ENCODE measurements at places on chromosomes 1 and 21.

DNA sequence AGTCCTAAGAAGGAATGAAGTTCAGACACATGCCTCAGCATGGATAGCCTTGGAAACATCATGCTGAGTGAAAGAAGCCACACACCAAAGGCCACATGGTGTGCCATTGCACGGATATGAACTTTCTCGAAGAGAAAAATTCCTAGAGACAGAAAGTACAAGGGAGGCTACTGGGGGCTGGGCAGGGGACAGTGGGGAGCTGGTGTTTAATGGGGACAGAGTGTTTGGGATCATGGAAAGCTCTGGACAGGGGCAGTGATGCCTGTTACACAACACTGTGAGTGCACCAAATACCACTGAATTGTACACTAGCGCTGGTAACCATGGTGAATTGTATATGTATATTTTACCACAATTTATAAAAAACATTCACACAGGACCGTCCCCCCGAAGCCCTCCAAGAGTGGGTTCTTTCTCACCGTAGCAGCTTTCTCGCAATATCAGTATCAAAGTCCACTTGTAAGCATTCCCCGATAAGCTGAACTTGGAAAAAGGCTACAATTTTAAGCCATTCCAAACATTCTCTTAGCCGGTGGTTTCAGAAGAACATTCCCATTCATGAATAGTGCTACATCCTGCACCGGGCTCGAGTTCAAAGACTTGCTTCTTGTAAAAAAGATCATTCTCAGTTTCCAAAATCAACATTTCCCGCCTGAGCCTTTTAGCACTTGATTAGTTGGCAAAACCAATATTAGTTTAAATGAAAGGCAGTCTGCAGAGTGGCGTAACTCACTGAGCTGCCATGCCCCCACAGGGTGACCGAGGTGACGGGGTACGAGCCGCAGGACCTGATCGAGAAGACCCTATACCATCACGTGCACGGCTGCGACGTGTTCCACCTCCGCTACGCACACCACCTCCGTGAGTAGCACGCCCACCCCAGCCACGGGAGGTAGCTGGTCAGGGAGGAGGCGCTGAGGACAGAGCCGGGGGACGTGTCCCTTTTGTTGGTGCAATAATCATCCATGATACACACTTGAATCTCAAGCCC is 31.7 kb downstream of the SIM2 start:
- DNase-seq, result no peak

DNA sequence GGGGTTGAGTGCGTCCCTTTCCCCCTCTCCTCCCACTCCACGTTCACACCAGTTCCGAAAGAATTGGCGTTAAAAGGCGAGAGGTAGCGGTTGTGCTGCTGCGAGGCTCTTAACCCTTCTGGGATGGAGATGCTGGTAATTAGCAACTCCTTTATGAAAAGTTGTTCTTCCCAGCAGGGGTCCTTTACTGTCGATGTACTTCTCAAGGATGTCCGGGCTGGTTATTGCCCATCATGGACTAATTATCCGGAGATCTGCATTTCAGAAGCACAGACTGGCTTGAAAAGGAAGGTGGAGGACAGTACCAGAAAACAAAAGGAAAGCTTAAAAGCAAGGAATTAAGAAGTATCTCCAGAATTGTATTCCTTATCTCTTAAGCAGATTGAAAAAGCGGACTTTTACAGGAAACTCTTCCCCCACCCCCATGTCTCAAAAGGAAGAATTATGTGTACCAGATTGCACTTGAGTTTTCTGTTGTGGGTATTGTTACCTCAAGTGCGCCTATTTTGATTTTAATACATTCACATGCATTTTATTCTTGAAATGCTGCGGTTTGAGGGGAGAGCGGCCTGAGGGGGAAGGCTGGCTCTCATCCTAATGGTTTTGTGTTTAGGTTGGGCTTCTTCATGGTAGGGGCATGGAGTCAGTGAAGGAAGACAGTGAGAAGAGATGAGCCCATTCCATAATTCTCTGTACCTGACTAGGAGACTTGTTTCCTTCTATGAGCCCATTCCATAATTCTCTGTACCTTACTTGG is 1.5 kb downstream of the AK4 start:
- no peak for DNase-seq

DNA sequence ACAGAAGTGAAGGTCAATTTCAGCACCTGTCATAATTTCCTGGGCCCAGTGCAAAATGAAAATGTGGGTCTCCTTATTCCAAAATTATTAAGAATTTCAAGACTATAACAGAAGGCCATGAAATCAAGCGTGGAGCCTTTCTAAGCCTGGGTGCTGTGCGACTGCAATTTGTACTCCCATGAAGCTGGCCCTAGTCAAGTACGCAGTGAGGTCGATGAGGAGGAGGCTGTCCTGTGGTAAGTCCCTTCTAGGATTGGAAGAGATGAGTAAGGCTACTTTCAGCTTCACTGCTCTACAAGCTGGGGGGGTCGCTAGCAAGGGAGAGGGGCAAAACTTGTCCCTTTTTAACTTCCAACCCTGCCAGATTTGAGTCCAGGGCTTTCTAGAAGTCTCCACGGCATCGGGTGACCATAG is 410 bp upstream of the NUDC start:
- DNase-seq, result no peak

DNA sequence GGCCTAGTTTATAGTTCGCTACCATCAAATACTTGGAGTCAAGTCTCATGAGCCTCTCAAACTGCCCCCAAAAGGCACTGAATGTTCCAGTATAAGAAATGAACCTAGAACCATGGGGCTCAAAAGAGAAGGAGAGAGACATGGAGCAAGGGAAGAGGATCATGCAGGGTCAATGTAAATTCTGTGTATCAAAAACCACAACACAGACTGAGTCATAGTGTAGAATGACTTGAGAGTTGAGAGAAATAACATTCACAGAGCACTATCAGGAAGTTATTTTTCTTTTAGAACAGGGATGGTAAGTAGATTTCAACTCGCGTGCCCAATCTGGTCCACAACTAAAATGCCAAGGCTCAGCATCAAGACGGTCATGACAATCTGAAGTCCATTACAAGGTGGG is 59.8 kb downstream of the GNG12 start:
- no peak for DNase-seq

GRCh38 chr21:14520535-14520934 is 25.6 kb downstream of the SAMSN1 start:
- no peak for DNase-seq

GRCh38 chr1:56712150-56712549 is 67.0 kb downstream of the PRKAA2 start:
- no peak for DNase-seq

DNA sequence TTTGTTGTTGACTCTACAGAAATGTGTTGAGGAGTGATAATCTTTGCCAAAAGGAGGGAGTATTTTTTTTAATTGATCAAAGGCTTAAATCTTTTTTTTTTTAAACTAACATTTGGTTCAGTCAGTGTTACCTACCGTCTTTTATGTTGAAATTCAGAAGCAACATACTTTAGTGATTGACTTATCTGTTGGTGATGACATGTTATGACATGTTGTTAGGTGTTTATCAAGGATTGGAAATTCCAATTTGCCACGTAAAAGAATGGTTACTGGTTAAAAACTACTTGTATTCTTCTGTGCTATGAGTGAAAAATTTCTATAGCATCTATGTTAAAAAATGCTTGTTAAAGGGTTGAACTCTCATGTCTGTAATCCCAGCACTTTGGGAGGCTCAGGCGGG is 61.2 kb downstream of the DNM3 start:
- no peak for DNase-seq

- DNase-seq, result no peak
Measured at GRCh38 chr1:166944186-166944967, 31.0 kb downstream of the ILDR2 start.

GRCh38 chr21:46009951-46010705 is 28.6 kb downstream of the COL6A1 start:
- DNase-seq, result no peak

GRCh38 chr1:151837197-151837596 is 2.4 kb downstream of the C2CD4D start:
- peak; percentile 51 for DNase-seq

GRCh38 chr1:28127617-28128257 is 39.3 kb upstream of the EYA3 start:
- no peak for DNase-seq

DNA sequence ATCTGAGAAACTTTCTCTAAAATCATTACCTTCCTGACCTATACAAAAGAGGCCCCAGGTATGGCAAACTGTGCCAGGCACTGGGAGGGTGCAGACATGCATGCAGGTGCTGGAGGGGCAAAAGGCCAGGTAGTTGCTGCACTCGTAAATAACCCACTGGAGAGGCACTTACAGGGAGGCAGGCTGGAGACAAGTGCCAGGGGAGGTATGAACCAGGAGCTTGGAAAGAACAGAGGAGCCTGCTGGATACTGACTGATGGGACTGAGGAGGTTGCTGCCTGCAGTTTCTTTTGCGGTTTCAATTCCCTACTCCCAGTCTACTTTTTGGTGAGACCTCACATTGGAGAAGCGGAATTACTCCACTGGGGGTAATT is 113.9 kb downstream of the DSCAM start:
- no peak for DNase-seq

DNA sequence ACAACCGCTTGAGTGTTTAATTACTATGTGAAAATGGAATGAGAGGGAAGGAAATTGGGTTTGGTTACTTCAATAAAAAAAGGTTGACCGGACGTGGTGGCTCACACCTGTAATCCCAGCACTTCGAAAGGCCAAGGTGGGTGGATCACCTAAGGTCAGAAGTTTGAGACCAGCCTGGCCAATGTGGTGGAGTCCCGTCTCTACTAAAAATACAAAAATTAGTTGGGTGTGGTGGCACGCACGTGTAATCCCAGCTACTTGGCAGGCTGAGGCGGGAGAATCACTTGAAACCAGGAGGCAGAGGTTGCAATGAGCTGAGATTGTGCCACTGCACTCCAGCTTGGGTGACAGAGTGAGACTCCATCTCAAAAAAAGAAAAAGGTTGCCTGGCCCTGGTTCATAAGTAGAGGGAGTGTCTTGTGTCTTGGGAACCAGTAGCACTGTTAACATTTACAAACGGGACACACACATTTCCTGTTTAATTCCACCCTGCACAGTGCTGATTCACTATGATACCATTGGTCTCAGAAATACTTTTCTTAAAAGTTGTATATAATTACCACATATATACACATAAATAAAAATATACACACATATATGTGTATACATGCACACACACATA is 27.6 kb upstream of the CLDN14 start:
- DNase-seq, result no peak

- DNase-seq, result no peak
Measured at GRCh38 chr1:172670316-172670715, 11.4 kb downstream of the FASLG start.
